COR-L47 (cell line): ENCODE measurements at places on chromosomes 11 and 22.

DNA sequence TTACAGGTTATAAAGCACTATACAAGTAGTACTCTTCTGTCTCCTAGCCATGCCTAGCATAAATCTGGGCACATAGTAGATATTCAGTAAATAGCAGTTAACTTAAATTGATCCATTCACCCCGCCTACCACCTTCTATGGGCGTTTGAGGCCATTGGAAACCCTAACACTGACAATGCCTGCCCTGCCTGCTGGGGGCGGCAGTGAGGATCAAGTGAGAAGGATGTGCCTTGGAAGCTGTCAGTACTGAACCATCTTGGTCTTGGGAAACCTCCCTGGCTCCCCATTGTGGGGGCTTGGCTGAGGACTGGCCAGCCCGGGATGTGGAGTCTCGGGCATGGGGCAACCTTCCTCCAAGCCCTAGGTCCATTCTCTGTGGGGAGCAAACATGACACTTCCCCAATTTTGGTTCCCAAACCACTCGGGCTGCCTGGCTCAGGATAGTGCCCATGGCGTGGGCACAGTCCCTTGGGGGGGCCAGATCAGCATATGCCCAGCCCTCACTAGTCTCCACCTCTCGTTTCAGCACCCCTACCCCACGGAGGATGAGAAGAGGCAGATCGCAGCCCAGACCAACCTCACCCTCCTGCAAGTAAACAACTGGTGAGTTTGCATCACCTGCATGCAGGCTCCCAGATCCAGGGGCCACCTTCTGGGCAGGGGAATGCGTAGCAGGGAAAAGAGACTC, 67.4 kb downstream of the FEZ1 start:
- DNase-seq = no peak

GRCh38 chr22:45171830-45172229, 8.1 kb downstream of the NUP50 start:
- no peak for DNase-seq

DNA sequence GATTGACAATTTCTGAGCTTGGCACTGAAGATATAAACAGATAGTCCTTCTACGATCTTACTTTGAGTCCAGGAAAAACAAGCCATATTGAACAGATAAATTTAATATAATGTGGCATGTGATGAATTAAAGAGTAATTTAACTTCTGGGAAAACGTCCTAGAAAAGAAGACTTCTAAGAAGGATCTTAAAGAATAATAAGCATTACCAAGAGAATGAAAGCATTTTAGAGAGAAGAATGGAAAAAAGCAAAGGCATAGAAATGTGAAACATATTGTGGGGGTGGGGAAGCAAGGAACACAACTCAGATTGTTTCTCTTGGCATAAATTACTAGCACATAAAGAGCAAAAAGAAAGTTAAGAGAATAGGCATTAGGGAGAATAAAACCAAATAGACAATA, 5.4 kb downstream of the DDIAS start:
- DNase-seq = no peak

DNA sequence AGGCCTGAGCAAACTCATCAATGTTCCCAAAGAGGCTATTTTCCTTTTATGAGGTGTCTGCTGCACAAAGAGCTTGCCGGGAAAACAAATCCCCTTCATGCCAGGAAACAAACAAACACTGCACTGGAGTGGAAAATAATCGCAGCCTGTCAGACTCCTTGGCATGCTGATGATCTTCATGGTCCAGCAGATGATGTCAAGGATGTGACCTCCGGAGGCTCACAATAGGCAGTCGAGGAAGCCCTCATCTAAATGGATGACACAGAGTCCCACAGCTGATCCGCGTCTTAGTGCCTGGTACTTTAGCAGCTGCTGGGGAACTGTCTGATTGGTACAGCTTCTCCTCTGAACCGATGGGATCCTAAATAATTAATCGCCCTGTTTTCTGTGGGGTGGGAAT, 187.6 kb downstream of the TENM4 start:
- DNase-seq = no peak

- peak; percentile 37 for DNase-seq
These were observed at the start of gene SCARF2 for GRCh38 chr22:20437613-20438426. Gene SCARF2, minus strand, starts transcription at chr22:20437825. Its CDS starts 71 bp downstream, at chr22:20437754.

DNA sequence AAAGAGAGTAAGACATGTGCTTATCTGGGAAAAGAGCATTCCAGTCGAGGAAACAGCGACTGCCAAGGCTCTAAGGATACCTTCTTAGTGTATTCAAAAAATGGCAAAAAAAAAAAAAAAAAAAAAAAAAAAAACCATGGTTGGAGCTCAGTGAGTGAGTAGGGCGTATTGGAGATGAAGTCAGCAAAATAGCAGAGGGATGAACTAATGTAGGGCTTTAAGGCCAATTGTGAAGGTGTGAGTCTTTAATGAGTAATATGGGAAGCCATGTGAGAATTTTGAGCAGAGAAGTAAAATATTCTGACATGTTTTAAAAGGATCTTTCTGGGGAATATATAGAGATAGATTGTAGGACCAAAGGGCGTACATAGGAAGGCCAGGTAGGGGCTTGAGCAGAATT, 498.6 kb upstream of the ISX start:
- no peak for DNase-seq

DNA sequence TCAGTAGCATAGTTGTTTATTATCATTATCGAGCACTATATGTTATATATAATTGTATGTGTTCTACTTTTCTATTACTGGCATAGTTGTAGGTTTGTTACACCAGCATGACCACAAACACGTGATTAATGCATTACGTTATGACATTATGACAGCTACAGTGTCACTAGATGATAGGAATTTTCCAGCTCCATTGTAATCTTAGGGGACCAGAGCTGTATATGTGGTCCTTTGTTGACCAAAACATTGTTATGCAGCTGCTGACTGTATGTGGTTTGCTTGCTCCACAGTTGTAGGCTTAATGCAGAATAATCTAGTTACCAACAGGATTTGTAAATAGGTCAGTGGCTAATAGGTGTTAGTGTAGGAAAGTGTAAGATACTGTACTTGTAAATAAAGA, 66.1 kb downstream of the HSD17B12 start:
- DNase-seq = no peak

- no peak for DNase-seq
These were observed 1.7 kb downstream of the ANKRD13D start for GRCh38 chr11:67290801-67291200.

GRCh38 chr11:2290351-2290841, 11.3 kb downstream of the C11orf21 start:
- peak; percentile 96 for DNase-seq

DNA sequence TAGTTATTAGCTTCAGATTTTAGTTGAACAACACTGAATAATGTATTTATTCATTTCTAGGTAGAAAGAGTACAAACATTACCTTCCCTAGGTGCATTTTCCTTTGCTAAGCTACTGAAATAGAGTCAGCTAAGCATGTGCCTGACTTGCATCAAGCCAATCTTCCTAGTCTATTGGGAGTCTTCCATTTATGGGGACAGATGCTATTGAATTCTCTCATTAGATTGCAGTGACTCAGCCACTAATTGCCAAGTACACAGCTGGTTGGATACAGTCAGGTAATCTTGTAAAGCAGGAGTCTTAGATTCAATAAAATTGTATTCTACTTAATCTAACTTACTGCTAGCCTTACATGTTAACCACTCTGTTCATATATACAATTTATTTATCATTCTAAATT, 55.2 kb upstream of the RPS13 start:
- DNase-seq = no peak

- no peak for DNase-seq
These were observed 162.2 kb upstream of the NECTIN1 start for GRCh38 chr11:119891055-119891768.

- no peak for DNase-seq
These were observed 154.3 kb downstream of the FBXO7 start for GRCh38 chr22:32628628-32629572.

DNA sequence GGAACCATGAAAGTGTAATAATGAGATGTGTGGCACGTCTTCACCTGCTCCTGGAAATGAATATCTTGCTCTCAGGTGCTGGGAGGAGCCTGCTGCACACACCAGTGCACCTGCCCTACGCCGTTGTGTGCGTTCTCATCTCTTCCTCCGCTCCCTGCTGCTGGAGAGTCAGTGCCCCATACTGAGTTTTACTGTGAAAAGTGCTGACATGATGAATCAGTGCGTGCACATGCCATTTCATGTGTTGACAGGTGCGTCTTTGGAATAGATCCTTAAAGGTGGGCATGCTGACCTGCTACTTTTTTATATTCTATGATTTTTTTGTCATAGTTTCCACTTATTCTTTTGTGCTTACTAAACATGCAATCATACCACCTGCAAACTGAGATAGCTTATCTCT, 1015.8 kb downstream of the BRD1 start:
- peak; percentile 59 for DNase-seq

GRCh38 chr11:12800032-12800671, 125.9 kb downstream of the TEAD1 start:
- DNase-seq = peak; percentile 50

DNA sequence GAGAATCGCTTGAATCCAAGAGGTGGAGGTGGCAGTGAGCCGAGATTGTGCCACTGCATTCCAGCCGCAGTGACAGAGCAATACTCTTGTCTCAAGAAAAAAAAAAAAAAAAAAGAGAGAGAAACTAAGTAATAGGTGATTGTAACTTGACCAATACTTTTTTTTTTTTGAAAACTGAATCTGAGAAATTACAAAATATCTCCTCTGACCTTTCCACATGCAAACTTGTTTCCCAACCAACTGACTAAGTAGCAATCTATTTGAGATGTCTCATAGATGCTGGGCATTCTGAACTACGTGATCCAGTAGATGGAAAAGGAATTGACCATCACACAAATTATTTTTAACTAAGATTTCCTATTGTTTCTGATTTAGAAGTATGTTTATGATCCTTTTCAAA, 407.3 kb upstream of the CHORDC1 start:
- no peak for DNase-seq

DNA sequence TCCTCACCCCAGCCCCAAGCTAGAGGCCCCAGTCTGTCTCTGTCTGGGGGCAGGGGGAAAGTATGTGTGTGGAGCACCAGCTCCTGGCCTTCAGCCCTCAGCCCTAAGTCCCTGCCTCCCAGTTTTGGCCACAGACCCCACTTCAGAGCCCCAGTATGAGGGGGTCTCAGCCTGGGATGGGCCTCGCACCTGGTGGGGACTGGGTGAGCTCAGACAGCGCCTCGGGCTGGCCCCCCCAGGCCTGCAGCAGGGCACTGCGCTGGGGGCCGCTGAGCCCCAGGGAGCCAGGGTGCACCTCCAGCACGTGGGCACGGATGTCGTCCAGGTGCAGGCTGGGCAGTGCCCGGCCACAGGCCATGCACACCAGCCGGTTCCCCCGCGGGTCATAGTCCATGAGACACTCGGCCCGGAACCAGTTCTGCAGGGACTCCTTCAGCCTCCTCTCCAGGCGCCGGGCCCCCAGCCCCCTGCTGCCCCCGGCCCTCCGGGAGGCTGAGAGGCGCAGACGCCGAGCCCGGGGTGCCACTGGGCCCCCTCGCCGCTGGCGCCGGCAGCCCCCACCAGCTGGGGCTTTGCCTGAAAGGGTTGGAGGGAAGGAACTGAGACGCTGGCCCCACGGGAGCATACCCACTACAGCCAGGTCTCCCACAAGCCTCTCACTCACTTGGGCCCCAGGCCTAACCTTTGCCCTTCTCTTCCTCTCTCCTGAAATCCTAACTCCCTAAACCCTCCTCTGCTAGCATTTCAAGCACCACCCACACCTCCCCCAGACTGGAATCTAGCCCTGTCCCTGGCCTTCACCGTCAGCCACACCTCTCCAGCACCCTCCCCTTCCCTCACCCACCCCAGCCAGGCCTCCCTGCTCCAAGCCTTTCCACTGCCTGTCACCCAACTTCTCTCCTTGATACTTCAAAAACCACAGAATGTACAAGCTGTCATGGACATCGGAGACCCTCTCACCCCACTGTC, 3.6 kb downstream of the ZFTA start:
- DNase-seq = no peak

- DNase-seq = no peak
These were observed 26.0 kb downstream of the IL10RA start for GRCh38 chr11:118012083-118012669.

DNA sequence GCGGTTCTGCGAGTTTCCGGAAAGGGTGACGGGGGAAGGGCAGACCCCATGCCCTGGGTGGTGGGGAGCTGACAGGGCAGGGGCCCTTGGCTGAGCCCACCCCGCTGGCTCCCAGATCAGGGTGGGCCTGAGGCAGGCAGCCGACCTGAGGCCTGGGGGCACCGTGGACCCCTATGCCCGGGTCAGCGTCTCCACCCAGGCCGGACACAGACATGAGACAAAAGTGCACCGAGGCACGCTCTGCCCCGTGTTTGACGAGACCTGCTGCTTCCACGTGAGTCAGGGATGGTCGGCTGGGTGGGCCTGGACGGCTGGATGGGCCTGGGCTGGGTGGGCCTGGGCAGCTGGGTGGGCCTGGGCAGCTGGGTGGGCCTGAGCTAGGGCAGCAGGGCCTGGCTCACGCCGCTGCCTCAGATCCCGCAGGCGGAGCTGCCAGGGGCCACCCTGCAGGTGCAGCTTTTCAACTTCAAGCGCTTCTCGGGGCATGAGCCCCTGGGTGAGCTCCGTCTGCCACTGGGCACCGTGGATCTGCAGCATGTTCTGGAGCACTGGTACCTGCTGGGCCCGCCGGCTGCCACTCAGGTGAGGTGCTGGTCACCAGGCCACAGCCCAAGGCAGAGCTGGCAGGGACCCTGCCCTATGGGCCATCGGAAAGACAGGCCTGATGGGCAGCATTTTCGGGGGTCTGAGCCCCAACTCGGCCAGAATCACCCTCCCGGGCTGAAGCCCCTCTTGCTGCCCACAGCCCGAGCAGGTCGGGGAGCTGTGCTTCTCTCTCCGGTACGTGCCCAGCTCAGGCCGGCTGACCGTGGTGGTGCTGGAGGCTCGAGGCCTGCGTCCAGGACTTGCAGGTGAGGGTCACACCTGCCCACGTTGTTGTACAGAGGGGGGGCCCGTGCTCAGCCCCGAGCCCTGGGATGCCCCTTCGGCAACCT, 1.5 kb downstream of the SYT8 start:
- no peak for DNase-seq

GRCh38 chr11:38562562-38562961, 1964.5 kb upstream of the RAG2 start:
- no peak for DNase-seq

DNA sequence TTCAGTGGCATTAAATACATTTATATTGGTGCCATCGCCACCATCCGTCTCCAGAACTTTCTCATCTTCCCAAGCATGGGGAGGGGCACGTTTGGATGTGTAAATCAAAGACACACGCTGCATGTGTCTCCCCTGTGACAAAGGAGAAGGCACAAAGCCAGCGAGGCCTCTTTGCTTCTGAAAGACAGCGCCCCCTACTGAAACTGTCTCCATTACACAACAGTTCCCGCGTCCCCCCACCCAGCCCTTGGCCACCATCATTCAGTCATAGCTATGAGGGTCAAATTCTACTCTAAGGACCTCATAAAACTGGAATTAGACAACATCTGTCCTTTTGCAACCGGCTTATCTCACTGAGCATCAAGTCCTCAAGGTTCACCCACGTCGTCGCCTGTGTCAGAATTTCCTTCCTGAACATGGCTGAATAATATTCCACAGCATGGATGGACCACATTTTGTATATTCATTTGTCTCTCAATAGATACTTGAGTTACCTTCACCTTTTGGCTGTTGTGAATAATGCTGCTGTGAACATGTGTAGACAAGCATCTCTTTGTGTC, 64.8 kb downstream of the IGF2 start:
- DNase-seq = no peak
